ENCODE measurements at places on chromosomes 13 and 19.

- peak; percentile 65 for DNase-seq
Observed at GRCh38 chr13:51797664-51798488, 6.1 kb downstream of the DHRS12 start.

- DNase-seq: no peak
Observed at GRCh38 chr13:71516521-71516920, 350.5 kb downstream of the DACH1 start.

- no peak for DNase-seq
Observed at GRCh38 chr13:111881700-111882099, 185.2 kb upstream of the SOX1 start.

DNA sequence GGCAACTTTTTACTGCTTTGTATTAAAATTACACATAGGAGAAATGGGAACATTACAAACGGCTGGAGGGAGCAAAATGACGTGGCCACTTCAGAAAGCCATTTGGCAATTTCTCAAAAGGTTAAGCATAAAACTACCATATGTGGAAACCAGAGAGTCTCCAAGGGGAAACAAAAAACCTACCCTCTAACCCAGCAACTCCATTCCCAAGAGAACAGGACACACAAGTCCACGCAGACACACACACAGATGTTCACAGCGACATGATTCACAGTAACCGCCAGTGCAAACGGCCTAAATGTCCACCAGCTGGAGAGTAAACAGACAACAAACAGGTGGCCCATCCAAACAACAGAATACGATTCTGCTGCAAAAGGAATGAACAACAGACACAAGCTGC, 37.2 kb downstream of the STK24 start:
- DNase-seq: no peak

- DNase-seq: no peak
Observed at GRCh38 chr13:28171266-28171665, 32.9 kb downstream of the PAN3 start.

DNA sequence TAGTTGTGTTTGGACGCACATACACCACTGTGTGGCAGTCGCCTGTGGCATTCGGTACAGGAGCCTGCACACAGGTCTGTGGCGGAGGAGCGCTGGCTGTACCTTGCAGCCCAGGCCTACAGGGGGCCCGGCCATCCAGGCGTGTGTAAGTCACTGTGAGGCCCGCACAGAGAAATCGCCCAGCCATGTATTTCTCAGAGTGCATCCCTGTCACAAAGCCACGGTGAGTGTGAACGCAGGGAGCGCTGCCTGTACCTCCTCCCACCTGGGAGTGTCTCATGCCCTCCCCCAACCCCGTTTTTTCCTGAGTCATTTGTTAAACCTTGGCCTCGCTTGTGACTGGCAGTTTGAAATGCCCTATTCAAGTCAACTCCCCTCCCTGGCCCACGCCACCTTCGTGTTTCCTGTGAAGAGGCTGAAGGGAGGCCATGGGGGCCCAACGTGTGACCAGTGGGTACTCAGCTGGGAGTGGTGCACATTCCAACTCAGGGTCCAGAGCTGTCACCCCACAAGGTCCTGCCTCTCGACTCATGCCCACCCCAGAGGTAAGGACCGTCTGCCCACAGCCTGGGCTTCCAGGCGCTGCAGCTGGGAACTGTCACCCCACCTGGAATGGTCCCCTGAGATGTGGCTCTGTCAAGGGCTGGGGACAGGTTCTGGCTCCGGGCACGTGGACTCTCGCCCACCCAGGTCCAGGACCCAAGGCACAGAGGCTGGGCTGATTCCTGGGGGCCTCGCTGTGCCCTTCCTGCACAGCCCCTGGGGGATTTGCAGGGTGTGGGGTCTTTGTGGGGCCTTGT, 11.6 kb upstream of the RASA3 start:
- DNase-seq: peak; percentile 68

DNA sequence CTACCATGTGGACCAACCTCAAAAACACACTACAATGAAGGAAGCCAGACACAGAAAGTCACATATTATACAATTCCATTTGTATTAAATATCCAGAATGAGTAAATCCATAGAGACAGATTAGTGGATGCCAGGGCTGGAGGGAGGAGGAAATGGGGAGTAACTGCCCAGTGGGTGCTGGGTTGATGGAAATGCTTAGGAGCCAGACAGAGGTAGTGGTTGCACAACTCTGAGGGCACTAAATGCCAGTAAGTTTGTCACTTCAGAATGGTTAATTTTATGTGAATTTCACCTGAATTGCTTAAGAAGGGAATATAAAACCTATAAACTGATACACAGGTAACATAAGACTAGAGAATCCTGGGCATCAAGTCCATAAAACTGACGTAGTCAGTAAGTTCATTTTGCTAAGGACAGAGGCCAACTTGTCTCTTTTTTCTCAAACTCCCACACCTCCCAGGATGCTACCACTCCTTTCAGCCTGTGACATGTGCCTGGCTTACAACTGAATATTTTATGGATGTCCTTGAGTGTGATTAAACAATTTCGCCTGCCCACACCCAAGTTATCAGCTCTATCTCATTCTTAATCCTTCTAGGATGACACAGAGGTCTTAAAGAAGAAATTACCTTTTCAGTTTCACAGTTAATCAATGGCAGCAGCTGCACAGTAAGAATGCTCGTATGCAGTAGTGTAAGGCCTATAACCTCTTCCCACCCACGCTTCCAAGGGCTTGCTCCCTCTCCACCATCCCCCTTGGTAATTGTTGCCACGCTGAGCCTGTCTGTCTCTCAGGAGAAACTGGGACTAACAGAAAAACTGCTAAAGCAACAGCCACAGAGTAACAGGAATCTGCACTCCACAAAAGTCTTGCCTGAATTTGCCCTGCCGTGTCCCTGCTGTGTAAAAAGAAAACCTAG, 5.9 kb upstream of the MLNR start:
- DNase-seq: no peak

DNA sequence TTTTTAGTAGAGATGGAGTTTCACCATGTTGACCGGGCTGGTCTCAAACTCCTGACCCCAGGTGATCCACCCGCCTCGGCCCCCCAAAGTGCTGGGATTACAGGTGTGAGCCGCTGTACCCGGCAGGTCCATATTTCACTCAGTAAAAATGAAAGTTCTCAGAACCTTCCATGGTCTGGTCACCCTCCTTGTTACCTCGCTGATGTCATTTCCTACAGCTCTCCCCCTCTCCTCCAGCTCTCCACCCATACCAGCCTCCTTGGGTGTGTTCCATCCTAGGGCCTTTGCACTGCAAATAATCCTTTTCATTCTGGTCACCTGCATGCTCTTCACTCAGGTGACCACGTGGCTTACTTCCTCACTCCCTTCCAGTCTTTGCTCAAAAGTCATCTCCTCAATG, 78.2 kb upstream of the TNFSF11 start:
- DNase-seq: no peak

DNA sequence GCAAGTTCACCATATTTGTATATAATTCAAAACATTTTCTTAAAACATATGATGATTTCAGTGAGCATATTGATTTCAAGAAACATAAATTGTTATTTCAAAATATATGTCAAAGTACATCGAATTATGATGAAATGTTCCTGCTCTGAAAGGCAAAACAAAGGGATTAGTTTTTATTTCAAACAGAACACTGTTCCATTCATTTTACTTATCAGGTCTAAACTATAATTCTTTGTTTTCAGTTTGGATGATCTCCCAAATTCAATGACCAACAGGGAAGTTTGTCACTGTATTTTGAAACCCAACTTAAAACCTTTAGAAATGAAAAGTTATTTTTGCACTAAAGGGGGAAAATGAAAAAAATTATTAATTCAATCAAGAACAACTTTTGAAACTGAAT, 610.2 kb downstream of the SLITRK1 start:
- DNase-seq: no peak

- DNase-seq: peak; percentile 46
Observed at GRCh38 chr19:1263188-1263587, 5.9 kb upstream of the CIRBP start.

DNA sequence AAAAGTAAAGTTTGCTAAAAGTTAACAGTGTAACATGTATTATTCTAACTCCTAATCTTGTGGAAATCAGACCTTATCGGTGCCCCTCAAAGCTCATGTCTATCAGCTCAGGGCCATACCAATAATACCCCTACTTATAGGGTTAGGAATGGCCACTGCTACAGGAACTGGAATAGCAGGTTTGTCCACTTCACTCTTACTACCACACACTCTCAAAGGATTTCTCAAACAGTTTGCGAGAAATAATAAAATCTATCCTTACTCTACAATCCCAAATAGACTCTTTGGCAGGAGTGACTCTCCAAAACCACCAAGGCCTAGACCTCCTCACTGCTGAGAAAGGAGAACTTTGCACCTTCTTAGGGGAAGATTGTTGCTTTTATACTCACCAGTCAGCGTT, 1677.7 kb downstream of the OLFM4 start:
- no peak for DNase-seq

DNA sequence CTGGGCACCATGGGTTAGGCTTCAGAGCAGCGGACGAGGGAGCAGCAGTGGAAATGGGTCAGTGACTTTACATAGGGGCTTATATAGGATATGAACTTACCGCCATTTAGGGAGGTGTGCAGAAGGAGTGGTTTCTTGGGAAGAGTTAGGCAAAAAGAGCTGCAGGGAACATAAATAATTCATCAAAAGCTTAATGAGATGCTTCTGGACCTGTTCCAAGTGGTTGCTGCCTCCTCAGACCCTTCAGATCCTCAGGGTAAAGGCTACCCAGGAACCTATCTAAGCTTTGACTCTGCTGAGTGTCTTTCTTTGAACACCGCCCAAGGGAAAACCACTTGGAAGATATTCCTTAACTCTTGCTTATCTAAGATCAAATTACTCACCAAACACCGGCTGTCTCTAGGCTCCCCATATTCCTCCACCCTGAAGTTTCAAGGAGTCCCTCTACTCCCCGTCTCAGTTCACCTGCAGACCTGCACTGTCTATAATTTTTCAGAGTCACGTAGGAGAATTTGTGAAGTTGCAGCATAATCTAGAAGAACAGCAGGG, at the start of gene IGFL4:
Gene IGFL4 (minus strand): TSS at position 51 of the 549 bp plus-strand sequence. CDS start 40 bp downstream, at position 11.
- DNase-seq: no peak

DNA sequence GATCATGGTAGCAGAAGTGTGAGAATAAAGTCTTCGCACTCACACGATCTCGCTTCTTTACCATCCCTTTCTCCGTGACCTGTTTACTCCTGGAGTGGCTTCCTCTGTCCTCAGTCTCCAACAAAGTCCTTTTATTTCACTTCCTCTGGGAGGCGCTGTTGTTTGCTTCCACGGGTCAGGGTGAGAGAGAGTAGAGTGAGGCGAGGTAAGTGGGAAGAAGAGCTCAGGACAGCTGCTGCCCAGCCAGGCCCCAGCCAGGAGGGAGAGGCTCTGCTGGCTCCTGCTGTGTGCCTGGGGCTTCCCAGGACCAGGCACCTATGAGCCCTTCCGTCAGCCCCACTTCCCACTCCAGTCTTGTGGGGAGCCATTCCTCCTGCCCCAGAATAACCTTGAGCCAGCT, 242.1 kb downstream of the FGF9 start:
- DNase-seq: no peak

- no peak for DNase-seq
Observed at GRCh38 chr13:94623316-94623715, 21.7 kb downstream of the GPR180 start.

- no peak for DNase-seq
Observed at GRCh38 chr13:46953941-46954340, 57.1 kb upstream of the HTR2A start.

DNA sequence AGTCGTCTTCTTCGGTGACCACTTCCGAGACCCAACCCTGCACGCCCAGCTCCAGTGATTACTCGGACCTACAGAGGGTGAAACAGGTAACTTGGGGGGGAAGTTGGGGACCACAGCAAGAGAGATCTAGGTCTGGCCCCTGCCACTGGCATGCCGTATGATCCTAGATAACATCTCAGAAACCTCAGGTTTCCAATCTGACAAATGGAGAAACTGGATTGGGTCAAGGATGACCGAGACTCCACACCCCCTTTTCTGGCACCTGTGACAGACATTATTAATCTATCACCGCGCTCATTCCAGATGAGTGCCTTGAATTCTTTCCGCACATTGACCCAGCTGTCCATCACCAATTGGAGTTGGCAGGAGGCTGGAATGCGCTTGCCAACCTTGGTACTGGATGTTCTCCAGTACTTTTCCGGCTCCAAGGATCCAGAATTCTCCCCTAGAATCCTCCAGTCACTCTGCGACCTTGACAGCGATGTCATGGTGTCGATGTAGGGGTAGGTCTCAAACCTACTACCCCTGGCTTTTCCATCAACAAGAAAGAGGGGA, 17.4 kb downstream of the VASP start:
- no peak for DNase-seq

- DNase-seq: no peak
Observed at GRCh38 chr19:38193445-38193844, 30.6 kb downstream of the DPF1 start.

DNA sequence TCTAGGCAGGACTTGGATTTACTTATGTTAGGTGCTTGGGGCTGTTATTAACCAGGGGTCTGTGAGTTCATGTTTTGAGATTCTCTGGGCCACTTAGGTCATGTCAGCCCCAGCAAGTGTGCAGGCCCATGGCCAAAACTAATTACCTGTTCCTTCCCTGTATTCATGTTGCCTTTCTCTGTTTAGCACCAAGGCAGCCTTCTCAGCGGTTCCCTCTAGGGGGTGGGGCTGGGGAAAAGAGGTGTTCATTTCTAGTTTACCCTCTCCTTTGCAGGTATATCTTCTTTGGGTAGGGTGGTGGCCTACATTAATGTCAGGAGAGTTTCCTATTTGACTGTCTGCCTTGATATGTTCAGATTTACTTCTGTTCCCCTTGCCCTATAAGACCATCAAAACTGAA, 61.7 kb downstream of the PDS5B start:
- DNase-seq: no peak

DNA sequence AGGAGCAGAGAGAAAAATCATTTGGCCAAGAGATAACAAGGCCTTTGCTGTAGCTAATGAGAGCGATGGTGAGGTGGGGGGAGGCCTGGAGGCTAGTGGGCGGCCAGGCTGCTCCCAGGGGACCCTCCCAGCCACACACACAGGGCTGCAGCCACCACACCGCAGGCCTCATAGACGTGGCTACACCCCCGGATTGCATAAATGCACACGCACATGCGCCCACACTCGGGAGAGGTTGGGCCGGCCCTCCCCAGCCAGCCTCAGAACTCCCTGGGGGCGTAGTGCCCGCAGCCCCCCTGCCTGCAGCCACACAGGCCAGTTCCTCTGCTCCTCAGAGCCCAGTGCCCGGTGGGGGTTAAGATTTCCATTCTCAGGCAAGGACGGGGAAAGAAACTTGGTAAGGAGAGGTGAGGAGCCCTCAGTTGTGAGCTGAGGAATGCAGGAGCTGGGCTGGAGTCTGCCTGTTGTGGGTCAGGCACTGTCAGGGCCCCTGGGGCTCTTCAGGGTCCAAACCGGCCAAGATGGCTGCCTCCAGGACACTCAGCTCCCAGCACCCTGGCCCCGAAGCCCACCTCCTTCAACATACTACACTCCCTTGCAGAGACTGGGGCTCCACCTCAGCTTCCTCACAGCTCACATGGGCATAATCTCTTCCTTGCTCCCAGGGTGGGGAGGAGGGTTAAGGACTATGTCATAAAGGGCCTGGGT, 8.0 kb downstream of the PTH2 start:
- no peak for DNase-seq

GRCh38 chr19:46016426-46017094, 6.3 kb downstream of the PGLYRP1 start:
- peak; percentile 80 for DNase-seq

Data from CD4-positive, alpha-beta T cell treated with Interleukin-15 for 1 hour (primary cell).